ENCODE measurements at places on chromosomes 2 and 18. TPM values are rescaled to one million over a fixed set of nuclear protein-coding genes. Genes with fewer than 3 reads are reported as not detected.

The BCL11A gene
- total RNA-seq = 0.33 TPM

The MEX3C gene
- total RNA-seq = 29.0 TPM

The VWA3B gene
- total RNA-seq = not detected

The RUFY4 gene
- total RNA-seq = not detected

The HRH4 gene
- not detected for total RNA-seq

The CRYBA2 gene
- not detected for total RNA-seq

The NEU2 gene
- not detected for total RNA-seq

The DIS3L2 gene
- total RNA-seq = 28.1 TPM

The LGALSL gene
- total RNA-seq = 5.3 TPM

The MPV17 gene
- total RNA-seq = 89.5 TPM

The LCT gene
- total RNA-seq = not detected

The TMEM17 gene
- 4.1 TPM for total RNA-seq

GRCh38 chr2:233252227-233252626 lies 754 bp downstream of the ATG16L1 start:
- H3K36me3 ChIP-seq = peaks cover 10% of the 10 kb centered on the region
- peak overlapping the region; percentile 98 for H3K4me3 ChIP-seq
- H3K27me3 ChIP-seq = no peaks in the 10 kb centered on the region
- DNase-seq = no peak
- H3K27ac ChIP-seq = peak overlapping the region; percentile 94

DNA sequence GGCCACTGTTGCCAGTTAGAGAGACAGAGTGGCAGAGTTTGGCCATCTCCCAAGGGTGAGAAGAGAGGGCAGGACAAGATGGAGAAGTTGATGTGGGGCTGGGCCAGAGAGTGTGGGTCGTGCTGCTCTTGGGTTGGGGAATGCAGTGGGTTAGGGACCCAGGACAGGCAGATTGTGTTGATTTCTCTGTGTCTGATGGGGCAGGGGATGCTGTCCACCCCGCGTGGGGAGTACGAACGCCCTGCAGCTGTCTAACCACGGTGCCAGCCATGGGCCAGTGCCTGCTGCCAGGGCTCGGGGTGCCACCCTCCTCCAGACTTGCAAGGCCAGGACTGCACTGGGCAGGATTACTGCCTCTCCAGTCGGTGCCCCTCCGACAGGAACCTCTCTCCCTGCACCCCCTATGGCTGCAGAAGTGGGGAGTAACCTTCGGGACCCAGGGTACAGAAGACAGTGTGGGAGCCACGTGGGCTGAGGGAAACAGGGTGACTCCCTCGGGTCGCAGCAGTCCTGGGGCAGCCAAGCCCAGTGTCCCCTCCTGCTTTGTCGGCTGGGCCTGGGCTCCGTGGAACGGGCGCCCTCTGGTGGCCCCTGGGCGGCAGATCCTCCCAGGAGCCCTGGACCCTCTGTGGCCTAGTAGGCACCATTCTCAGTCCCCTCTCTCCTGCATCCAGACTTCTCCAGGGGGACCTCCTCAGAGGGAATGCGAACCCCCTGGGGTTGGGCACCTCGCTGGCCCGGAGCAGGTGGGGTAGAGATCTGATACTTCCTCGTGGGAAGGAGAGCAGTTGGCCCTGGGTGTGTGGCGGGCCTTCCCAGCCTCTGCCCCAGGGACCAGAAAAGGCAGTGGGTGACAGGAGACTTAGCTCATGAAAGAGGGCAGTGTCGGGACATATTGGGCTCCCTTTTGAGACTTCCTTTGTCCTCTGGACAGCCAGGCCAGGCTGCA lies 2.7 kb downstream of the GPC1 start:
- no peak overlapping the region for H3K27ac ChIP-seq
- H3K4me3 ChIP-seq = no peak overlapping the region
- no peaks in the 10 kb centered on the region for H3K27me3 ChIP-seq
- peaks cover 12% of the 10 kb centered on the region for H3K4me1 ChIP-seq
- no peaks in the 10 kb centered on the region for H3K36me3 ChIP-seq

DNA sequence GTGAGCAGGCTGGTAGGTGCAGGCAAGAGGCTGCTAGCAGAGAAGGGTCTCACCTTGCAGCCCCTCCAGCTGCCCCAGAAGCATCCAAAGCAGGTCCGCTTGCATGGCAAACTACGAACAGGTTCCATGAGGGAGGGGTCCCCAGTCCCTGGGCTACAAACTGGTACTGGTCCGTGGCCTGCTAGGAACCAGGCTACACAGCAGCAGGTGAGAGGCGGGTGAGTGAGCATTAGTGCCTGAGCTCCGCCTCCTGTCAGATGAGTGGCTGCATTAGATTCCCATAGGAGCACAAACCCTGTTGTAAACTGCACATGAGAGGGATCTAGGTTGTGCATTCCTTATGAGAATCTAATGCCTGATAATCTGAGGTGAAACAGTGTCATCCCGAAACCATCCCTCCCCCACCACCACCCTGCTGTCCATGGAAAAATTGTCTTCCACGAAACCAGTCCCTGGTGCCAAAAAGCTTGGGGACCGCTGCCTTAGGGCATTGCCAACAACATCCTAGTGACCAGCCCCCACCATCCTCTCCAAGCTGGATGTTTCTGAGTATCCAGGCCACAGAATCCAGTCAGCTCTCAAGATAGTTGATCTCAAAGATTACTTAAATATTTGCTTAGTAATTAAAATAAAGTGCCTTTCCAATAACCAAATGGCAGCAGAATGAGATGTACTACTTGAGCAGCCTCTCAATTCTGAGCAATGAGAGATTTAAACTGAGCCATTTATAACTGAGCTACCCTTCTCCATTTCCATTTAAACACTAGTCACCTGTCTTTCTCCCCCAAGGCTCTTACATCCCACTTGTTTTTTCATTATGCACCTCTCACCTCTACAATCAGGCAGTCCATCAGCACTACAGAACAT lies 32.4 kb downstream of the LRP2 start:
- no peak for DNase-seq
- no peak overlapping the region for H3K4me3 ChIP-seq
- no peaks in the 10 kb centered on the region for H3K4me1 ChIP-seq
- no peaks in the 10 kb centered on the region for H3K36me3 ChIP-seq
- H3K27ac ChIP-seq = no peak overlapping the region

DNA sequence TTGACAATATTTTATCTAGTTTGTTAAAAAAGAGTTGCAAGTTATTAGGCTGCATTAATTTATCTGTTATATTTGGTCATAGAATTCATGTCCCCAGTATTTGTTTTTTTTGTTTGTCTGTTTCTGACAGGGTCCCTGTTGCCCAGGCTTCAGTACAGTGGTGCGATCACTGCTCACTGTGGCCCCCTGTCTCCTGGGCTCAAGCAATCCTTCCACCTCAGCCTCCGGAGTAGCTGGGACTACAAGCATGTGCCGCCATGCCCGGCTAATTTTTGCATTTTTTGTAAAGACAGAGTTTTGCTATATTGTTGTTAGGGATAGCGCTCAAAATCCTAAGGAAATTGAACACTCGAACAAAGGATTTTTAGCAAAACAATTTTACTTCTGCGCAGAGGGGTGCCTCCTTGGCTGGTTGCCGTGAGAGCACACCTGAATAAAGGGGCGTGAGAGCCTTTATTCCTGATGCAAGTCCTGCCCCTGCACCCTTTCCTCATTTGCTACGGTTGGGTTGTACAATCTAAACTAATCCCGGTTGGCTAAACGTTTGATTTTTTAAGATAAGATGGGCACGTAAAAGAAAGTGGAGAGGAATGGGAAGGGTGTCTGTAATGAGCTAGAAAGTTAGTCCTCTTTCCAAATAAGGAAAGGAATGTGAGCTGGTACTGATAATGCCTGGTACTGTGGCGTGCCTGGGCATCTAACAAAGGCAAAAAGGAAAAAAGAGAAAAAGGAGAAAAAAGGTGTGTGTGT lies 65.5 kb downstream of the COMMD1 start:
- H3K27ac ChIP-seq = no peak overlapping the region
- no peaks in the 10 kb centered on the region for H3K36me3 ChIP-seq
- H3K4me3 ChIP-seq = no peak overlapping the region
- no peak for DNase-seq
- no peaks in the 10 kb centered on the region for H3K27me3 ChIP-seq

- H3K27me3 ChIP-seq = no peaks in the 10 kb centered on the region
- DNase-seq = no peak
- H3K36me3 ChIP-seq = no peaks in the 10 kb centered on the region
- no peak overlapping the region for H3K4me3 ChIP-seq
Observed at GRCh38 chr18:12929477-12930083, 18.2 kb upstream of the SEH1L start.

DNA sequence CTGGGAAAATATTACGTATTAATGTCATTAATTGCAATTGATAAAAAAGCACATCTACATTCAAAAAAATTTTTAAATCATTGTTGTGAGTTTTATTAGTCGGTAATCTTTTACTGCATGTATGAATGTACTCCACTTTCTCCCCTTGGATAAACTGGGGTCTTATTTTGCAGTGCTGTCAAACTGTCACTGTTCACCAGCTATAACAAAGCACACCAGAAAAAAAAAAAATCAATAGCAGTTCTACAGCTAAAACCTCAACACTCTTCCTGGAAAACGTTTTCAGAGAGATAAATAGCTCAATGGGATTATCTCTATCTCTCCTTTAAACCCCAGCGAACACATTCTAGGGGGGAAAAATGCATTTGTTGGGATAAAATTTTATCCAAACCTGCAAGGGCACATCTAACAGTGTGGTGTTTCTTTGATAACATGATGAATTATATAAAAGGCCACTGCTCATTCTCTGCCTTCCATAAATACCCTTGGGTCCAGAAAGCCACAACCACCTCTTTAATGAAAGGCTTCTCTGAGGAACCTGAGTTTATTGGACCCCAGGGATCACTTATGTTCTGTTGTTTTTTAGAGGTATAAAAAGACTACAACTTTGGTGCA lies 219.9 kb downstream of the CDH20 start:
- no peaks in the 10 kb centered on the region for H3K27me3 ChIP-seq
- no peak for DNase-seq
- no peaks in the 10 kb centered on the region for H3K4me1 ChIP-seq
- H3K36me3 ChIP-seq = no peaks in the 10 kb centered on the region
- H3K4me3 ChIP-seq = no peak overlapping the region
- no peak overlapping the region for H3K27ac ChIP-seq

GRCh38 chr18:46449499-46449898 lies 207.5 kb downstream of the LOXHD1 start:
- no peak overlapping the region for H3K27ac ChIP-seq
- no peak for DNase-seq
- H3K36me3 ChIP-seq = no peaks in the 10 kb centered on the region
- no peaks in the 10 kb centered on the region for H3K27me3 ChIP-seq

- H3K27me3 ChIP-seq = no peaks in the 10 kb centered on the region
- no peak for DNase-seq
- H3K4me1 ChIP-seq = peaks cover 28% of the 10 kb centered on the region
- H3K4me3 ChIP-seq = no peak overlapping the region
- H3K27ac ChIP-seq = no peak overlapping the region
Observed at GRCh38 chr2:98911126-98911375, 25.0 kb downstream of the CRACDL start.

- no peak overlapping the region for H3K4me3 ChIP-seq
- H3K36me3 ChIP-seq = no peaks in the 10 kb centered on the region
- no peak overlapping the region for H3K27ac ChIP-seq
- no peak for DNase-seq
Observed at GRCh38 chr2:238726670-238727584, 121.0 kb upstream of the TWIST2 start.

- no peaks in the 10 kb centered on the region for H3K27me3 ChIP-seq
- DNase-seq = no peak
- no peak overlapping the region for H3K4me3 ChIP-seq
- no peaks in the 10 kb centered on the region for H3K36me3 ChIP-seq
Observed at GRCh38 chr2:200777275-200777674, 34.4 kb upstream of the BZW1 start.

DNA sequence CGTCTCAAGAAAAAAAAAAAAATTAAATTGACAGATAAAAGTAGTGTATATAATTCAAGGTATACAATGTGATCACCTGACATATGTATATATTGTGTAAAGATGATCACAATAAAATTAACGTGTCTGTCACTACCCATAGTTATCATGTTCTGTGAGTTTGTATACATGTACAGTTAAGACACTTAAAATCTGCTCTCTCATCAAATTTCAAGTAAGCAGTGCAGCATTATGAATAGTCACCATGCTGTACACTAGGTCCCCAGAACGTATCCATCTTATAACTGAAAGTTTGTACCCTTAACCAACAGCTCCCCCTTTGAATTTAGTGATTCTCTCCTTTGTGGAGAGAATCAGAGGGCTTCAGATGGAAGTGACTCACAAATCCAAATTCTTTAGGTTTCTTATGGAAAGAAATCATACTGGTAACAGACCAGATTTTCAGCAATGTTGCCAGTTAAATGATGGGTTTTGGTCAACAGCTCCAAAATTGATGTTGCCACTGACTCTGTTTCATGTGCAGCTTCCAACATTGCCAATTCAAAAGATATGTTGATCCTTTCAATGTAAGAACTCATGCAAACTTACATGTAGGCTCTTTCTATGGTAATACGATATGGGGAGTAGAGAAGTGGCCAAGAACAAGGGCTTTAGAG lies 281.5 kb downstream of the AFF3 start:
- H3K4me3 ChIP-seq = no peak overlapping the region
- H3K36me3 ChIP-seq = no peaks in the 10 kb centered on the region
- H3K27me3 ChIP-seq = peaks cover 2% of the 10 kb centered on the region
- no peak for DNase-seq
- H3K4me1 ChIP-seq = no peaks in the 10 kb centered on the region

GRCh38 chr2:45670646-45671045 lies 19.2 kb downstream of the PRKCE start:
- no peak for DNase-seq
- no peaks in the 10 kb centered on the region for H3K27me3 ChIP-seq
- no peak overlapping the region for H3K4me3 ChIP-seq
- H3K27ac ChIP-seq = no peak overlapping the region
